ENCODE measurements at places on chromosomes 16 and 17.

GRCh38 chr16:89385712-89386111 lies 104.6 kb downstream of the ANKRD11 start:
- no peak for DNase-seq

GRCh38 chr17:57311281-57312216 lies 55.2 kb downstream of the MSI2 start:
- DNase-seq: peak; percentile 92

DNA sequence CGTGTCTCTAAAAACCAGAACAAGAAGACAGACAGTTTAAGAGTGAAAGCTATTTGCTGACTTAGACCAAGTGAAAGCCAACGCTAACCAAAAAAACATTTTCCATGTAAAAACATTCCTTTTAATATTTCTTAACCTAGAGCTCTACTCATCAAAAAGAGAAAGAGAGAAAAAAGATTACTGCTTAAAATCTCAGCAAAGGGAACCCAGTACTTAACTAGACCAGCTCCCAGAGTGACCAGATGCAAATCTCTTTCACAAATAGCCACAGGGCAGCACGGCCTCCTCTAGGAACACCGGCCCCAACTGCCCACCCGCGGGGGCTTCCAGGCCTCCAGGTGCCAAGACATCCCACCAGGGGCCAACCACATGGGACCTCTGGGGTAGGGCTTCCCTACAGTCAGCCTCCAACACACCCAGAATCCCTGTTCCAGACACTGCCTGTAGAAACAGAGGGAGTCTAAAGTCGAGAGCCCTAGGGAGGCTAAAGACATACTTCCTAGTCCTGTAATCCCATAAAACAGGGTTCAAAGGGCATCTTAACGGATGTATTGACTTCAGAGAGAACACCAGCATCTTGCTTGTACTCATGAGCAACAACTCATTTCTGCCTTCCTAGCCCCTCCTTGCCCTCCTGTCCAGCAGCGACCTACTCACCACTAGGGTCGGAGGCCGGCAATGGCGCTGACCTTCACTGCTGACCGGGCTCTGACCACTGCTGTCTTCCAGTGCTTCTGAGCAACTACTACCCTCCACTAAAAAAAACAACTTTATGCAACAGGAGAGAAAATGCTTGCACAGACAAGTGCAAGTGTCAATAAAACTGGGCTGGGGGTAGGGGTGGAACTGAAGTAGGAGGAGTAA lies 21.3 kb downstream of the ZCCHC14 start:
- peak; percentile 3 for DNase-seq

DNA sequence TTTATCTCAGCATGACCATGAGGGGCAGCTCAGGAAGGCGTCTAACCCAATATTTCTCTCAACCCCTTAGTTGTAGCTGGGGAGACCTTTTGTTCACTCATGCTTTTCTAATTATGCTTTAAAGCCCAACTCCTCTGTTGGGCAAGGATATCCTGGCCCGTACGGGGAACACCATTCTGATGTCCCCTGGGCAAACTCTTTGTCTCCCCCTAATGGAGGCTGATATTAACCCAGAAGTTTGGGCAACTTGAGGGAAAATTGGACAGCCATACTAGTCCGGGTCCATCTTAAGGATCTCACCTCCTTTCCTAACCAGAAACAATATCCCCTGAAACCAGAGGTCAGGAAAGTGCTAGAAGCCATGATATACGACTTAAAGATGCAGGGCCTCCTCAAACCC lies 143.7 kb upstream of the COX10 start:
- DNase-seq: no peak
